Activated T-cell treated with anti-CD3 and anti-CD28 coated beads, Interleukin-2, amount 50 U/mL, for 72 hours (primary cell): ENCODE measurements at places on chromosomes 3 and 15. TPM values are rescaled to one million over a fixed set of nuclear protein-coding genes. Genes with fewer than 3 reads are reported as not detected.

RBP2 gene
- total RNA-seq = not detected

EBLN2 gene
- 7.0 TPM for total RNA-seq

PPP4R2 gene
- total RNA-seq = 99.5 TPM

TGM5 gene
- not detected for total RNA-seq

LXN gene
- total RNA-seq = 5.7 TPM

GPR15 gene
- 24.0 TPM for total RNA-seq

SLC27A2 gene
- 33.5 TPM for total RNA-seq

UROC1 gene
- total RNA-seq = not detected

LRTM1 gene
- not detected for total RNA-seq

HAUS2 gene
- total RNA-seq = 32.1 TPM

GABRR3 gene
- not detected for total RNA-seq

THOC7 gene
- total RNA-seq = 80.9 TPM

ZNF660 gene
- total RNA-seq = 1.5 TPM

SLC6A11 gene
- not detected for total RNA-seq

CX3CR1 gene
- 2.7 TPM for total RNA-seq

LMAN1L gene
- total RNA-seq = 0.53 TPM

GCHFR gene
- total RNA-seq = 40.9 TPM

C3orf70 gene
- total RNA-seq = 0.05 TPM

GRCh38 chr15:69154078-69154477 lies 6.4 kb upstream of the GLCE start:
- DNase-seq = no peak

DNA sequence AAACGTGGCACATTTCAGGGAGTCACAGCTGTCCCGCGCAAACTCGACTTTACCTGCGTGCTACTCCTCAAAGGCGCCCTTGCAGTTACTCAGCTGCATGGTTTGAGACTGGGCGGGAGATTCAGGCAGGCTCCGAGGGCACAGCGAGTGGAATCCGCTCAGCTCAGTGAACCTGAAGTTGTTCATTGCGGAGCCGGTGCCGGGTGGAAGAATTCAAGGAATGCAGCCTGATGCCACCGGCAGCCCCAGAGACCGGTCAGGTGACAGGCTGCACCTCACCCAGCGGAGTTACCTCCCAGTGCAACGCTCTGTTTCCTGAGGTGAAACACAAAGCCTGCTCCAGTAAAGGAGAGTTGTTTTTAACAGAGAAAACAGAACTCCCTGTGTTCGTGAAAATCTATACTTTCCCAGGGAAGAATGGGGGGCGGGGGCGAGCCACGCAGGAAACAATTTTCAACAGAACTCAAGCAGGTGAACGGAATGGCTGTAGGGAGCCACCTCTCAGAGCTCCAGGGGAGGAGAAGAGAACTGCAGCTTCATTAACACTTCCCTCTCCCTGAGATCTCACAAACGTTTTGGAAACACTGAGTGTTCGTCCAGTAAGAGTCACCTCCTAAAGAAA lies 3.8 kb downstream of the VEPH1 start:
- DNase-seq = no peak

GRCh38 chr15:95557226-95558046 lies 773.1 kb upstream of the NR2F2 start:
- DNase-seq = no peak

- DNase-seq = no peak
Measured at GRCh38 chr15:48400086-48400485, 68.9 kb downstream of the DUT start.

- no peak for DNase-seq
Measured at GRCh38 chr3:25032344-25032743, 395.7 kb upstream of the RARB start.

GRCh38 chr3:130256821-130257340 lies 88.6 kb upstream of the COL6A5 start:
- DNase-seq = no peak

- no peak for DNase-seq
Measured at GRCh38 chr15:84099181-84099580, 136.4 kb upstream of the GOLGA6L4 start.

GRCh38 chr3:67619991-67620390 lies 34.4 kb downstream of the SUCLG2 start:
- no peak for DNase-seq

- no peak for DNase-seq
Measured at GRCh38 chr15:81254916-81255290, 58.2 kb downstream of the IL16 start.

- peak; percentile 9 for DNase-seq
Measured at GRCh38 chr3:81581966-81582599, 179.4 kb downstream of the GBE1 start.

GRCh38 chr15:70412794-70413193 lies 315.1 kb upstream of the TLE3 start:
- DNase-seq = no peak

- DNase-seq = no peak
Measured at GRCh38 chr3:138078096-138078495, 37.3 kb downstream of the DZIP1L start.

GRCh38 chr3:31541089-31541488 lies 8.4 kb downstream of the STT3B start:
- DNase-seq = no peak

DNA sequence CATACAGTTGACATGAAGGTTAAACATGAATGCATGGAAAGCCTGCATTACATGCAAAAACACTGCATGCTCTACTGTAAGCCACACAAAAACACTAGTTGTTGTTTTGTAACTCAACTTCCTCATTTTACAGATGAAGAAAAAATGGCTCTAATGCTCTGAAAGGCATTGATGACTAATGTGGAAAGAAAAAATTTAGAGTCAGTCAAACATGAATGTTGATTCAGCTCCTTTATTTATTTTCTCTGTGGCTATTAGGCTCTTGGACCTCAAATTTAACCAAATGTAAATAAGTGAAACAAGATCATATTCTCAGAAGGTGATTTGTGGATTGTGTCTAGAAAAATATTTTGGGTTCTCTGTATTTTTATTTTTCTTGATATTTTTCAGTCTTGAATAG lies 336.7 kb upstream of the ZNF717 start:
- DNase-seq = no peak

DNA sequence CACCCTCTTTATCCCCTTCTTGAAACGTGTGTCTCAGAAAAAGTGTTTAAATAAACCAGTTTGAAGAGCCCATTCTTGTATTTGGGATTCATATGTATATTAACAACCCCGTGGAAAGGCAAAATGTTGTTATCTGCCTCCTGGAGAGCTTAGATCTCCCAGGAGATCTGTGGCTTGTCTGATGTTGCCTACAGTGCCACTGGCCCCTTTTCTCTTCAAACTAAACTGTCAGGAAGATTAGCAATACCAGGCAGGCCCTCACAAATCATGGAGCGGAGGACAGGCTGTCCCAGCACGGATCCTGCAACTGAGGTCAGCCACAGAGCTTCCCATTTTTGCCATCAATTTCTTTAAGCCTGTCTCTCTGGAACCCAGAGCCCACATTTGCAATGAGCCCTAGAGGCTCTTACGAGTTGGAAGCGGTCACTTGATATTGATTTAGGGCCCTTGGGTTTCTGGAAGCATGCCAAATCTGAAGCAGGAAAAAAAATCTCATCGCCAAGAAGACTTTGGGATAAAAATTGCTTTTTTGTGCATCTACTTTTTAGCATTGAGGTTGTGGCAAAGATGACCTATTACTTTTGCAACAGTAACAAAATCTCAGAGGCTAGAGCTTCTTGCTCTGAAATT lies 234.1 kb downstream of the OPA1 start:
- DNase-seq = no peak

GRCh38 chr3:198112031-198112430 lies 152.0 kb downstream of the LMLN start:
- DNase-seq = no peak

- no peak for DNase-seq
Measured at GRCh38 chr3:36648241-36649034, 115.9 kb downstream of the DCLK3 start.

GRCh38 chr3:157469561-157470294 lies 33.1 kb downstream of the PTX3 start:
- no peak for DNase-seq

- DNase-seq = no peak
Measured at GRCh38 chr15:73375012-73375411, 6.3 kb upstream of the HCN4 start.

DNA sequence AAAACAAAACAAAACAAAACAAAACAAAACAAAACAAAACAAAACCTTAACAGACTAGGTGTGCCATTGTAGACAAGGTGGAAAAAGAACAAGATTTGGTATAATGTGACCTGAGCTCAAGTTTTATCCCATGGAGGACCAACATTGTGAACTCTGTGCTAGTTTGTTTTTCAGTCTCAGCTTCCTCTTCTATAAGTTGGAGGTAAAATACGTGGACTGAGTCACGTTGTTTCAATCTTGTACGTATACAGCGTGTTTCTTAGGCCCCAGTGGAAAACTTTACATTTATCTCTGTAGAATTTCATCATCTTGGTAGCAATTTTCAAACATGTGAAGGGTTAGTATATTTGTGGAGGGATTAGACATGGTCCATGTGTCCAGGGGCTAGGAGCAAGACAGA lies 261.6 kb downstream of the CD47 start:
- DNase-seq = no peak

GRCh38 chr3:164230385-164231094 lies 847.8 kb downstream of the SI start:
- no peak for DNase-seq

DNA sequence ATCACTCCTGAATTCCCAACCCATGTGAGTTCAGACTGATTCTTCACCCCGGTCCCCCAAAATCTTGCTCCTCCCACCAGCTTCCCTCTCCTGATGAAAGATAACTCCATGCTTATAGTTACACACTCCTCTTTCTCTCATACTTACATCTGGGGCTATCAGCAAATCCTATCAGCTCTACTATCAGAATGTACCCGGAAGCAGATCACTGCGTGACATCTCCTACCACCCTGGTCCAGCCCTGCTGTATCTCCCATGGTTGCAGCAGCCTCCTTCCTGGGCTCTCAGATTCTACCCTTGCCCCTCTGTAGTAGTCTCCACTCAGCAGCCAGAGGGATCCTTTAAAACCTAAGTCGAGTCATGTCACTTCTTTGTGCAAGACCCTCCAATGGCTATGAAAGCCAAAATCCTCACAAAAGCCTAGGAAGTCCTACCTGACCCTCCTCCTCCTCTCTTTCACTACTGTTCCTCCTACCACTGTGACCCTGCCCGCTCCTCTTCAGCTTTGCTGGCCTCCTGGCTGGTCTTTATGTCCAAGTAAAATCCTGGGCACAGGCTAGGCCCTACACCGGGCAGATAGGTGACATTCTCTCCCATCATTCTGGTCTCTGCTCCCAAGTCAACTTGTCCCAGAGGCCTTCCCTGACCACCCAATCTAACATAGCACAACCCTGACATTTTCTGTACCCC lies 16.2 kb downstream of the XIRP1 start:
- DNase-seq = no peak

DNA sequence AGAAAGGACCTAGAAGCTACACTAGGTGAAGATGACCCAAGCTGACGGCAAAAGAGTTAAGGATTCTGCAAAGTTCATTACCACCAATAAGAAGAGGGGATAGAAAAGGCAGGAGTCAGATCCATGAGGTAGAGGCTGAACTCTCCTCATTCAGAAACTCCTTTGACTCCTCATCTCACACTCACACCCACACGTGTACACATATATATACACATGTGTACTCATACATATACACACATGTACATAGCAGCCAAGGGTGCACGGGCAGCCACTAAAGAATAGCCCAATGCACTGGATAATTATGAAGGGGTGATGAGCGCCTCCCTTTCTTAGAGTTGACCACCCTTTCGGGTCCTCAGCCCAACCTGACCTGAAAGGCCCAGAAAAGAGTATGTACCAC lies 476.8 kb downstream of the NTRK3 start:
- no peak for DNase-seq

DNA sequence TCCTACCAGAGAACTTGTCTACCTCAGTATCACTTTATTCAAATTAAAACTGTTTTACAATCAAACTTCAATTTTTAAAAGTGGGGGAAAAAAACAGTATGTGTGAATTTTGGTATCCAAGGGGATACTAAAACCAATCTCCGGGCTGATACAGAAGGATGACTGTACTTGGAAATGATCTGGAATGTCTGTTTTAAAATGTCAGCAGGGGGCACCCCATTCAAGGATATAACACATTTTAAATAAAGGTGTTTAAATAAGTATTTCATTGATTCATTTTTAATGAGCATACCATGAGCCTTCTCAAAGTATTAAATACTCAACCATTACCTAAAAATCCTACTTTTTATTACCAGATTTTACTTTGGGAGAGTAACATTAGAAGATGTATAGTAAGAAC lies 67.9 kb downstream of the ULK4 start:
- DNase-seq = no peak

- no peak for DNase-seq
Measured at GRCh38 chr3:54045061-54045815, 77.1 kb upstream of the CACNA2D3 start.

DNA sequence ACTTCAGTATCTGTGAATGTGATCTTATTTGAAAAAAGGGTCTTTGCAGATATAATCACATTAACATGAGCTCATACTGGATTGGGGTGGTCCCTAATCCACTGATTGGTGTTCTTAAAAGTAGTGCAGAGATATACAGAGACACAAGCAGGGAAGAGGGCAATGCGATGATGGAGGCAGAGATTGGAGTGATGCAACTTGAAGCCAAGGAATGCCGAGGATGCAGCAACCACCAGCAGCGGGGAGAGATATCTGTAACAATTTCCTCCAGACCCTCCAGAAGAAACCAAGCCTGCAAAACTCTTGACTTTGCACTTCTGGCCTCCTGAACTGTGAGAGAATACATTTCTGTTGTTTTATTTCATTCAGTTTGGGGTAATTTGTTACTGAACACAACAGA lies 171.0 kb upstream of the MBNL1 start:
- DNase-seq = no peak
